ENCODE measurements at places on chromosomes 4 and X. TPM values are rescaled to one million over a fixed set of nuclear protein-coding genes. Genes with fewer than 3 reads are reported as not detected.

- H3K4me3 ChIP-seq, result no peak overlapping the region
- no peaks in the 10 kb centered on the region for H3K27me3 ChIP-seq
- DNase-seq, result no peak
Measured at GRCh38 chr4:131649227-131649626, 1499.9 kb upstream of the PCDH10 start.

DNA sequence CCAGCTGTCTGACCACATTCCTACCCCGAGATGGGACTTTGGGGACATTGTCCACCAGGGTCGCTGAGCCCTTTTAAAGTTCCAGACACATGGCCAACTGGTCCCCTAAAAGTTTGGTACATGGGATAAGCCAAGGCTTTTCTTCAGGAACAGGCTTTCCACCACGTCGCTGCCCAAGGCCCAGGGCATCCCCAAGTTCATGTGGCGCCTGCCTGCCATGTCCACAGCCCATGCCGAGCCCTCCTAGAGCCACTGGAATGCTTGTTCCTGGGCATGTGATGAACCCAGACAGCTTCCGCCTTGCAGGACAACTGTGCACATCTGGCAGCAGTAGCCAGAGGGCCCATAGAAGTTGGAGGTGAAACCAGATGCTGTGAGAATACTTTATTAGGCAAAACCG lies 41.3 kb downstream of the FRG1 start:
- no peak overlapping the region for H3K27ac ChIP-seq
- H3K4me1 ChIP-seq, result no peaks in the 10 kb centered on the region
- H3K36me3 ChIP-seq, result no peaks in the 10 kb centered on the region

- no peak for DNase-seq
- H3K4me1 ChIP-seq, result no peaks in the 10 kb centered on the region
- H3K27me3 ChIP-seq, result no peaks in the 10 kb centered on the region
Measured at GRCh38 chr4:154738426-154738825, 5.4 kb upstream of the LRAT start.

- H3K4me3 ChIP-seq, result no peak overlapping the region
- no peak for DNase-seq
- no peaks in the 10 kb centered on the region for H3K4me1 ChIP-seq
- H3K27ac ChIP-seq, result no peak overlapping the region
- H3K36me3 ChIP-seq, result no peaks in the 10 kb centered on the region
Measured at GRCh38 chr4:53991821-53992220, 72.6 kb downstream of the CHIC2 start.

GRCh38 chr4:152535360-152535902 lies 461 bp downstream of the FBXW7 start:
- peak overlapping the region; percentile 92 for H3K4me3 ChIP-seq
- DNase-seq, result no peak
- H3K4me1 ChIP-seq, result peaks cover 23% of the 10 kb centered on the region
- no peaks in the 10 kb centered on the region for H3K27me3 ChIP-seq
- H3K27ac ChIP-seq, result peak overlapping the region; percentile 86

OPN1MW3 gene
- polyA plus RNA-seq, result not detected

UBQLN2 gene
- 41.3 TPM for polyA plus RNA-seq

RHOXF2B gene
- not detected for polyA plus RNA-seq
